CD4-positive, CD25-positive, alpha-beta regulatory T cell (primary cell): ENCODE measurements at places on chromosomes 1 and 21.
A peak's percentile ranks its signal among the peaks of the same experiment; 100 is the strongest.

GRCh38 chr21:31406510-31406909 lies 62.4 kb upstream of the TIAM1 start:
- H3K27me3 ChIP-seq, result no peaks in the 10 kb centered on the region
- H3K4me1 ChIP-seq, result peaks cover 9% of the 10 kb centered on the region
- no peak overlapping the region for H3K27ac ChIP-seq
- no peak overlapping the region for H3K4me3 ChIP-seq

- no peak overlapping the region for H3K27ac ChIP-seq
- no peaks in the 10 kb centered on the region for H3K36me3 ChIP-seq
- no peaks in the 10 kb centered on the region for H3K4me1 ChIP-seq
- DNase-seq, result no peak
- H3K27me3 ChIP-seq, result no peaks in the 10 kb centered on the region
- H3K4me3 ChIP-seq, result no peak overlapping the region
Observed at GRCh38 chr1:96473791-96474434, 247.7 kb upstream of the PTBP2 start.

DNA sequence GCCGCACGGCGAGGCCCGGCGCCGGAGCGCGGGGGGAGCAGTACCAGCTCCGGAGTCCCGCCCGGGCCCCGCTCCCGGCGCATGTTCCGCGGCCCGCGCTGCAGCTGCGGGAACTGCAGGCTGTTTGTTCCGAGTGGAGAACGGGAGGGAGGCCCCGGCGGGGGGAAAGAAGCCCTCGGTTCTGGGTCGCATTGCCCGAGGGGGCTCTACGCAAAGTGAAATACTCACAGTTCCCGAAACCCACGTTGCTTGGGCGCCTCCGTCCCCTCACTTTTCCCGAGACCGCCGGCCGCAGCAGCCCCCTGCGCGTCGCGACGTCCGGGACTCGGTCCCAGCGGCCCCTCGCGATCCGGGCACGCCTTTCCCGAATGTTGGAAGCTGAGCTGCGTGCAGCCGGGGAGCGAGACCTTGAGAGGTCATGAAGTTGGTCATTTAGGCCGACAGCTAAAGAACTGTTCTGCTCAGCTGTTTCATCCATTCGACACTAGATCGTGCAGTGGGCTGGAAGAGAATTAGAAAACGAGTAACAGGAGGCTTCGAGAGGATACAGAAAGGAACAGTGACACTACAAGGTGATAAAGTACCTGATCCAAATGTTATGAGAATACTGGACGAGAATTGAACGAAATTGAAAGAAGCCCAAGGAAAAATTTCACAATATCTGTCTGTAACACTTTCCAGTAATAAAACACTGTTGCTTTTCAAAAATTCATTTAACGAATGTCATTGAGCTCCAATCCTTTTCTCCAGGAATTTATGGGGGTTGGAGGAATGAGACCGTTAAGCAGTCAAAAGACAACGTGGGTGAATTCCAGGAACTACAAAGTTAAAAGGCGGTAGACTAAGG lies 657 bp upstream of the LIN9 start:
- H3K27ac ChIP-seq, result no peak overlapping the region
- peaks cover 11% of the 10 kb centered on the region for H3K27me3 ChIP-seq
- no peaks in the 10 kb centered on the region for H3K36me3 ChIP-seq
- H3K4me1 ChIP-seq, result peaks cover 16% of the 10 kb centered on the region
- DNase-seq, result peak; percentile 11

- no peak for DNase-seq
- H3K27me3 ChIP-seq, result no peaks in the 10 kb centered on the region
- H3K4me1 ChIP-seq, result no peaks in the 10 kb centered on the region
- no peaks in the 10 kb centered on the region for H3K36me3 ChIP-seq
Observed at GRCh38 chr21:16076465-16076864, 346.7 kb downstream of the USP25 start.

DNA sequence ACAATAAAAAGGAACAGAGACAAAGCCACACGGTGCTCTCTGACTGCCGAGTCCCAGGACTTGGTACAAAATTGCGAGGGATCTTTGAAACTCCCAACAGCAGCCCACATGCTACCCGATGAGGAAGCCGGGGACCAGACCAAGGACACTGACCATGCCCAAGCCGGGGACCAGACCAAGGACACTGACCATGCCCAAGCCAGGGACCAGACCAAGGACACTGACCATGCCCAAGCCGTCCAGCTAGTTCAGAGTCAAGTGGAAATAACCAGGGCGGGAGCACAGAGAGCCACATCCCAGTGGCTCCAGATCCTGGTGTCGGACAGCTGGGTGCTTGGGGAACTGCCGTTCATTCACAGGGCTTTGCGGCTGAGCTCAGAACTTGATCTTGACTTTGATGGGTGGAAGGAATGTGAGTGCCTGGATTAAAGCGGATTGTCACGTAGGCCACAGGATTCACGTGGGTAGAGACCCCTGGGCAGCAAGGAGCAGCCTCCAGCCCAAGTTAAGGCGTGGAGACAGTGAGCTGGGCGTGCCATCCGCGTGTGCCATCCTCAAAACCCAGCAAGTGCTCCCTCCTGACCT lies 16.5 kb upstream of the TRAPPC10 start:
- H3K36me3 ChIP-seq, result no peaks in the 10 kb centered on the region
- H3K27ac ChIP-seq, result no peak overlapping the region
- no peak for DNase-seq
- no peaks in the 10 kb centered on the region for H3K27me3 ChIP-seq
- H3K4me1 ChIP-seq, result no peaks in the 10 kb centered on the region
- H3K4me3 ChIP-seq, result no peak overlapping the region

DNA sequence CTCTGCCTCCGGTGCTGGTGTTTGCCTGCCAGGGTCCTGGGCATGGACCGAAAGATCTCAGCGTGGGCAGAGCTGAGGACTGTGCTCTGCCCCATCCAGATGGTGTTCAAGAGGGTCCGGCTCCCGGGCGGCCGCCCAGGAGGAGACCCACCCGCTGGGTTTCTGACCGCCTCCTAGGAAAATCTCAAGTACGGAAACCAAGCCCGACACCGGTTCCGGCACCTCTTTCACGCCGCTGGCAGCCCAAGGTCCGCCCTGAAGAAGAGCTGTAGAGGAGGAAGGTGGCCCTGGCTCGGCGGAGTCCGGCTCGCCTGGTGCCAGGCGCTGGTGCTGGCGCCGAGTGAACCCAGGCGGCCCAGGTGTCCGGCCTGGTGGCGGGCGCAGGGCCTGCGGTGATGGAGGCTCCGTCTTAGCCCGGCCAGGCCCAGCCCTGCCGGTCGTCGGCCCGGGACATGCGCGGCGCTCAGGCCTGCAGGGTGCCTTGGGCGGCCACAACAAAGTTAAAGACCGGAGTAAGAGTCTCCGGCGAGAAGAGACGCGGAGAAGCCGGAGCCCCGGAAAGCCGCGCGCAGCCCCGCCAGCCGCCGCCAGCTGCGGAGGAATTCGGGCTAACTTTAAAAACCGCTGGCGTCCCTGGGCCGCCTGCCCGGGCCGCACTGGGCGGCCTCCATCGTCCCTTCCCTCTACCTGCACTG lies 1.5 kb downstream of the GRIK3 start:
- no peak overlapping the region for H3K4me3 ChIP-seq
- H3K36me3 ChIP-seq, result no peaks in the 10 kb centered on the region
- DNase-seq, result no peak
- H3K27ac ChIP-seq, result no peak overlapping the region
- H3K27me3 ChIP-seq, result peaks cover 12% of the 10 kb centered on the region
- H3K4me1 ChIP-seq, result peaks cover 3% of the 10 kb centered on the region

DNA sequence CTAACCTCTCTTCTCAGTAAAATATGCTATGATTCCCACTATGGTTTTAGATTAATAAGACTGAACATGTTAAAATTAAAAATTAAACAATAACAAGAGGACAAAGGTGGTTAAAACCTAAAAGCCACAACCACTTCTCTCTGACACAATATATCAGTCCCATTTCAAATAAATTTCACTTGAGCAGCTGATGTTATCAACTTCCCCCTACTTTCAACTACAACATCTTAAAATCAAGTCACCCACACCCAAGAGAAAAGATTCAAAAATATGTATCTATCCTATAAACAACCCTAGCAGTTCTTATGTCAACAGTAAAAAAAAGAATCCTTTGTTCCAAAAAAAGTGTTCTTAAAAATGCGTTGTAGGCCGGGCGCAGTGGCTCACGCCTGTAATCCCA lies 7.5 kb downstream of the PUM1 start:
- H3K27ac ChIP-seq, result peak overlapping the region; percentile 65
- peak; percentile 73 for DNase-seq
- peak overlapping the region; percentile 78 for H3K4me3 ChIP-seq
- H3K27me3 ChIP-seq, result no peaks in the 10 kb centered on the region
- H3K4me1 ChIP-seq, result peaks cover 97% of the 10 kb centered on the region
- H3K36me3 ChIP-seq, result peaks cover 27% of the 10 kb centered on the region

DNA sequence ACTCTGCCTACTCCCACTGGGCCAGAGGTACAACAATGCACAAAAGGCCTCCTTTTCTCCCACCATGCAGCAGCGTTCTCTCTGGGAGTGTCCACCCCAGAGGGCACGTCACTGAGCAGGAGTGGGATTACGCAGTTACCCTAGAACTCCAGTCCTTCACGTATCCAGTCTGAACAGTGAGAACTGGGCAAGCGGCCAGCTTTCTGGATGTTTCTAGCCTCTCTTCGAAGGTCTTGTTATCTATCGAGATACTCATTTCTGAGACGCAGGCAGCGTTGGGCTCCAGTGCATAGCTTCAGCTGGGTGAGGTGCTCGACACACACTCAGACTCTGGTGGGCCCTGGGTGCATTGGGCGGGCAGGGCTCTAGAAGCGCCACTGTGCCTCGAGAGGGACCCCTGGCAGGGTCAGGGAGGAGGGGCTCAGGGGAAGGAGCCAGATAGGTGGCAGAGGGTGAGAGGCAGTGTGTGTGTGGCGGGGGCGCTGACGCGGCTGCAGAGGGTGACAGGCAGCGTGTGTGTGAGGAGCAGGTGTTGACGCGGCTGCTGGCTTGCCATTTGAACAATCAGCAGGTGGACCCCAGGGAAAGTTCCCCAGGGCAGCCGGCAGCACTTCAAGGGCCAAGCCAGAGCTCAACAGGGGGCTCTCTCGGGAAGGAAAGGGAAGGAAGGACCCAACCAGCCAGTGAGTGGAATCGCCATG lies 27.9 kb downstream of the PRDM15 start:
- H3K4me3 ChIP-seq, result no peak overlapping the region
- no peak for DNase-seq
- no peak overlapping the region for H3K27ac ChIP-seq
- H3K4me1 ChIP-seq, result no peaks in the 10 kb centered on the region
- H3K36me3 ChIP-seq, result peaks cover 38% of the 10 kb centered on the region

DNA sequence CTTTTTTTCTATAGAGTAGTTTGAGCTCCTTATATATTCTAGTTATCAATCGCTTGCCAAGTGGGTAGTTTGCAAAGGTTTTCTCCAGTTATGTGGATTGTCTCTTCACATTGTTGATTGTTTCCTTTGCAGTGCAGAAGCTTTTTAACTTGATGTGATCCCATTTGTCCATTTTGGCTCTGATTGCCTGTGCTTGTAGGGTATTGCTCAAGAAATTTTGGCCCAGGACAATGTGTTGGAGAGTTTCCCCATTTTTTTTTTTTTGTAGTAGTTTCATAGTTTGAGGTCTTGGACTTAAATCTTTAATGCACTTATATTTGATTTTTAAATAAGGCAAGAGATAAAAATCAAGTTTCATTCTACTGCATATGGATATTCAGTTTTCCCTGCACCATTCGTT lies 774.8 kb upstream of the ADAMTS5 start:
- H3K27me3 ChIP-seq, result no peaks in the 10 kb centered on the region
- H3K4me3 ChIP-seq, result no peak overlapping the region
- no peak for DNase-seq
- no peaks in the 10 kb centered on the region for H3K36me3 ChIP-seq
- H3K4me1 ChIP-seq, result no peaks in the 10 kb centered on the region

- no peak overlapping the region for H3K4me3 ChIP-seq
- peaks cover 22% of the 10 kb centered on the region for H3K36me3 ChIP-seq
Observed at GRCh38 chr1:42934541-42935312, 23.9 kb downstream of the SLC2A1 start.

DNA sequence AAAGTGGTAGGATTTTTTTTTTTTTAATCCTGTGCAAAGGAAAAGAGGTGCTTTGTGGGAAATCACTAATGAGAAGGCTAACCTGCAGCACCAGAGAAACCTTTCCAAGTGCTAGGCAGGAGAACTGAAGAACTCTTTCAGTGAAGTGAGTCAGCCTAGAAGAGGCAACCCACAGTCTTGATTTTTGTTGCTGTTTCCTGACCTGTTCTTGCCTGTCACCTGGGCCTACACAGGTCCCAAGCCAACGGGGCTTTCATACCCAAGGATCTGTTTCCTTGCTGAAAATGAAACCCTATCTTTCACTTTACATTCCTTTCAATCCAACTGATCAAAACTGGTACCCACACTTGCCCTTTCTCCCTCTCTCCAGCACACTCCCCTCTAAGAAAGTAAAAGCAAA lies 7.1 kb upstream of the IKBKE start:
- H3K4me3 ChIP-seq, result no peak overlapping the region
- DNase-seq, result no peak
- peaks cover 29% of the 10 kb centered on the region for H3K4me1 ChIP-seq

GRCh38 chr1:217895841-217896240 lies 264.7 kb downstream of the SPATA17 start:
- H3K36me3 ChIP-seq, result no peaks in the 10 kb centered on the region
- no peak for DNase-seq
- no peak overlapping the region for H3K4me3 ChIP-seq
- no peak overlapping the region for H3K27ac ChIP-seq

GRCh38 chr1:24526940-24527542 lies 24.4 kb downstream of the RCAN3 start:
- peak overlapping the region; percentile 15 for H3K4me3 ChIP-seq
- H3K4me1 ChIP-seq, result peaks cover 55% of the 10 kb centered on the region
- H3K36me3 ChIP-seq, result peaks cover 52% of the 10 kb centered on the region
- DNase-seq, result peak; percentile 58

GRCh38 chr1:234218078-234218477 lies 155.2 kb upstream of the COA6 start:
- H3K4me3 ChIP-seq, result no peak overlapping the region
- H3K27ac ChIP-seq, result no peak overlapping the region
- no peak for DNase-seq
